ENCODE measurements at places on chromosomes 2 and 18. TPM values are rescaled to one million over a fixed set of nuclear protein-coding genes. Genes with fewer than 3 reads are reported as not detected.

- H3K4me1 ChIP-seq: no peaks in the 10 kb centered on the region
- H3K27ac ChIP-seq: no peak overlapping the region
- DNase-seq: no peak
- H3K36me3 ChIP-seq: no peaks in the 10 kb centered on the region
Observed at GRCh38 chr2:119704670-119705120, 25.7 kb downstream of the TMEM177 start.

- no peak for DNase-seq
- H3K27me3 ChIP-seq: no peaks in the 10 kb centered on the region
- H3K4me1 ChIP-seq: no peaks in the 10 kb centered on the region
- H3K4me3 ChIP-seq: no peak overlapping the region
Observed at GRCh38 chr2:240911641-240912265, 5.6 kb downstream of the CROCC2 start.

The G6PC2 gene
- not detected for total RNA-seq

The KIF1A gene
- 55.8 TPM for total RNA-seq

DNA sequence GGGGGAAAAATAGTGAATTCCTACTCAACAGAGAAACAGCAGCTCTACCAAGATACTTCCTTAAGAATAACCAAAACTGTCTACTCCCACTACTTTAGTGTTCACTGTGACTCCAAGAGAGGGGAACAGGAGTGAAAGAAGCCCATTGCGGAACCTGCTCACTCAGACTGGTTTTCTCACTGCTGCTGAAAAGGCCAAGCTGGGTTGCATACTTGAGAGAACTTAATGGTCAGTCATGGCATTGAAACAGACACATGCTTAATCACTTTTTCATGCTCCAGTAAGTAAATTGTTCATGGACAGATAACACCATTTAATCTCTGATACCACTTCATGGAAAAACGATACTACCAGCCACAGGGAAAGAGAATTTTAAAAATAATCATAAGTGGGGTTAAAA lies 35.7 kb upstream of the SLC8A1 start:
- no peak overlapping the region for H3K27ac ChIP-seq
- H3K36me3 ChIP-seq: no peaks in the 10 kb centered on the region
- no peaks in the 10 kb centered on the region for H3K4me1 ChIP-seq
- DNase-seq: no peak
- H3K4me3 ChIP-seq: no peak overlapping the region

DNA sequence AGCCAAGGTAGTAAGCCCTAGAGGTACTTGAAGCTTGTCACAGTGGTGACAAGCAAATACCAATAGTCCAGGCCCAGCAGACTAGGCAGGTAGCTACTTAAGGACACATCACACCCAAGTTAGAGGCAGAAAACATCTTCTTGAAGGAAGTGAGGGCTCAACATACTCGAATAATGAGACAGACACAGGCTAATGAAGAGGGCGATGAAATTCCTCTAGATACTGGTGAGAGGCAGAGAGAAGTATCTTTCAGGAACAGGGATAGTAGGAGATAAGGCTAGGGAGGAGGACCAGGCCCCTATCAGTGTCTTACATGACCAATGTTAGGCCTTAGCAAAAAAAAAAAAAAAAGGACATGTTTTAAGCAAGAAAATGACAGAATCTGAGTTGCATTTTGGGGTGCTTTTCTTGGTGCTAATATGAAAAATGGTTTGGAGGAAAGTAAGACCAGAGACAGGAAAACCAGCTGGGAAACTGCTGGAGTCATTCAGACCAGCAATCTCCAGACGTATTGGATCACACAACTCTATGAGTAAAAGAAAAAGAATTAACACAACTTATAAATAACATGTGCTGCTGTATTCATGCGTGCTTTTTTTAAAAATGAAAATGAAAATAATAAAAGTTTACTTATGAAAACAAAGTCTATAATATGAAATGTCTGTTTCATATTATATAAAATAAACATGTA lies 37.7 kb downstream of the COBLL1 start:
- H3K36me3 ChIP-seq: no peaks in the 10 kb centered on the region
- no peaks in the 10 kb centered on the region for H3K4me1 ChIP-seq
- H3K27ac ChIP-seq: no peak overlapping the region
- no peak overlapping the region for H3K4me3 ChIP-seq

DNA sequence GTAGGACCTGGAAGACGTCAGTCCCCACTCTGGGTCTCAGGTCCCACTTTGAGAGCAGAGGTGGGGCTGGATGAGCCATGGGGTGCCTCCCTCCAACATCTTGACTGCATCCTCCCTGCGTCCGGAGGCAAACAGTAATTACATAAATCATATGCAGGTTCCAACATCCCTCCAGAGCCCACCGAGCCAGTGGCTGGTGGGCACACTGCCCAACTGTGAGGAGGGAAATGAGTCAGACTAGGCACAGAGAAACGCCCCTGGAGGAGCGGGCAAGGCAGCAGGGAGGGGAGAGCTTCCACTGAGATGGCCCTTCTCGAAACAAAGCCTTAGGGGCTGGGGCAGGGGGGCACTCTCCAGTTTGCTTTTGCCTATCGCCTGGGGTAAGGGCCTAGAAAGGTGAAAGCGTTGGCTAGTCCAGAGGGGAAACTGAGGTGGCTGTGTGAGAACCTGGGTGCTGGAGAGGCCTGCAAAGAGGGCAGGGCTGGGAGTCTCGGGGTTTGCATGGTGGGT lies 168.2 kb upstream of the MYCN start:
- H3K4me3 ChIP-seq: no peak overlapping the region
- no peaks in the 10 kb centered on the region for H3K36me3 ChIP-seq
- no peak for DNase-seq
- H3K4me1 ChIP-seq: no peaks in the 10 kb centered on the region
- H3K27me3 ChIP-seq: no peaks in the 10 kb centered on the region

The NT5DC4 gene
- total RNA-seq: not detected

DNA sequence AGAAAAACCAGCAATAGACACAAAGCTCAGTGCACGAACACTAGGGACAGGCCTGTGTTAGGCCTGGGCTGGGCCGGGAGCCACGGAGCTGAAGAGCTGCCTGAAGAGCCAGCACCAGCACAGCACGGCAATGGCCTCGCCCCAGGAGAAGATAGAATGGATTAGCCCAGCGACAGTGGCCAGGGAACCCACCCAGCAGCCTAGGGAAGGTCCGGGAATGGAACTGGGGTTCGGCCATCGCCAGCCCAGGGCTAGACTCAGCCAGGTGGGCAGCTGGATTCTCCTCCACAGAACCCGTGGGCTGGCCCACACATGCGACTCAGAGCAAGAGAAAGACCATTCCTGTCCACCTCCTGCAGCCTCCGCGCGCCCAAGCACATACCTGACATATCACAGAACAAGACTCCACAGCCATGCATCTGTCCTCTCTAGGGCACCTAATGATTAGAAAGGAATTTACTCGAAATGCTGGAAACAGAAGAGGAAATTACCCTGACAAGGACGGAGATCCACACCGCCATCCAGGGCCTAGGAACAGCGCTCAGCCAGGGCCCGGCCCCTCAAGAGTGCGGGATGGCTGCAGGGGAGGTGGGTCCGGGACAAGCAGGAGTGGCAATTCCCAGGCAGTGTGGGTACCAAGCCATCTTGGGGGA lies 82.8 kb downstream of the TMEM18 start:
- H3K4me1 ChIP-seq: no peaks in the 10 kb centered on the region
- DNase-seq: no peak
- H3K36me3 ChIP-seq: no peaks in the 10 kb centered on the region
- no peak overlapping the region for H3K27ac ChIP-seq

The ARHGAP15 gene
- total RNA-seq: 0.41 TPM

- no peaks in the 10 kb centered on the region for H3K36me3 ChIP-seq
- no peaks in the 10 kb centered on the region for H3K27me3 ChIP-seq
- H3K4me3 ChIP-seq: no peak overlapping the region
- peaks cover 16% of the 10 kb centered on the region for H3K4me1 ChIP-seq
- peak overlapping the region; percentile 43 for H3K27ac ChIP-seq
Observed at GRCh38 chr2:71742953-71743601, 289.7 kb downstream of the DYSF start.

- no peaks in the 10 kb centered on the region for H3K36me3 ChIP-seq
- no peak for DNase-seq
Observed at GRCh38 chr18:14098428-14098827, 33.8 kb downstream of the ZNF519 start.

DNA sequence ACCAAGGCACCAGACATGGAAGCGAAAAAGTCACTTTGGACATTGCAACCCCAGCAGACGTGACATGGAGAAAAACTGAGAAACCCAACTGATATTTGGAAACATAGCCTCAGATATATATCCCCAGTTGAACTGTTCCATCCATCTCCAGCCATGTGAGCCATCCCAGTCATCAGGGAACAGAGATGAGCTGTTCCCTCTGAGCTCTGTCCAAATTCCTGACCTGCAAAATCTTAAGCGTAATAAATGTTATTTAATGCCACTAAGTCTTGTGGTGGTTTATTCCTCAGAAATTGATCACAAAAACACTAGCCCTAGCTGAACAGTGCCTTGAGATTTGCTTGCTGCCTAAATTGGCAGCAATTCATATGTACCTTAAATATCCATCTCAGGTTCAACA lies 182.8 kb downstream of the NRP2 start:
- H3K27me3 ChIP-seq: no peaks in the 10 kb centered on the region
- peaks cover 3% of the 10 kb centered on the region for H3K4me1 ChIP-seq
- no peak overlapping the region for H3K4me3 ChIP-seq
- no peak overlapping the region for H3K27ac ChIP-seq

DNA sequence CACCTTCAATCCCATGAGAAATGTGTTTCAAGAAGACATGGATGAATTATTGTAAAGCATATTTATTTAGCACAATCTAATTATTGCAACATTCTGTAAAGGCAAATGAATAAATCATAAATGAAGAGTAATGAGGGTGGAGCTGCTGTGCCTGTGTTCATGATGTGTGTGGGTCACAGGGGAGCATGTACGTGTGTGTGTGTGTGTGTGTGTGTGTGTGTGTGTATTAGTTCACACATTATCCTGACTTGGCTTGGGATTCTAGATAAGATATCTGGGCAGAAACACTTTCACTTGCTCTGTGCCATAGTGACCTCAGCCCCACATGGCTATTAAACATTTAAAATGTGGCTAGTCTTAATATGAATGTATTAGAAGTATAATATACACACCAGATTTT lies 361.8 kb downstream of the ALK start:
- no peaks in the 10 kb centered on the region for H3K4me1 ChIP-seq
- no peaks in the 10 kb centered on the region for H3K36me3 ChIP-seq
- DNase-seq: no peak
- no peaks in the 10 kb centered on the region for H3K27me3 ChIP-seq

DNA sequence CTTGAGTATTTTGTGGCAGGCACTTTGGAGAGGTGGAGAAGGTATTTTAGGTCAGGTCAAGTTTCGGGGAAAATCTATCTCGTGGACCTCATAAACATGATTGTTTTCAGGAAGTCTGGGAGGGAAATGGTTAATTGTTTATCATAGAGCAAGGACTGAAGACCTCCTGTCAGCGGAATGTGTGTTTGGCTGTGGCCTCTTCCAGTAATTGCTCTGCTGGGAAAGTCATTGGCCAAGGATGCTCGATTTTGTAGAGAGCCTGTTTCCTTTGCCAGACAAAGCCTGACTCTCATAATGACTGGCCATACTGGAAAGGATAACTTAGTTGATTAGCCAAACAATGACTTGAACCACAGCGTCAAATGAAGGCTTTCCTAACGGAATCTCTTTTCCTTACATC lies 30.0 kb downstream of the IL1R2 start:
- H3K4me1 ChIP-seq: peaks cover 3% of the 10 kb centered on the region
- no peak overlapping the region for H3K4me3 ChIP-seq
- no peaks in the 10 kb centered on the region for H3K27me3 ChIP-seq
- H3K36me3 ChIP-seq: no peaks in the 10 kb centered on the region
- H3K27ac ChIP-seq: peak overlapping the region; percentile 26

The SRSF7 gene
- total RNA-seq: 84.4 TPM

The NCKAP5 gene
- 7.1 TPM for total RNA-seq

DNA sequence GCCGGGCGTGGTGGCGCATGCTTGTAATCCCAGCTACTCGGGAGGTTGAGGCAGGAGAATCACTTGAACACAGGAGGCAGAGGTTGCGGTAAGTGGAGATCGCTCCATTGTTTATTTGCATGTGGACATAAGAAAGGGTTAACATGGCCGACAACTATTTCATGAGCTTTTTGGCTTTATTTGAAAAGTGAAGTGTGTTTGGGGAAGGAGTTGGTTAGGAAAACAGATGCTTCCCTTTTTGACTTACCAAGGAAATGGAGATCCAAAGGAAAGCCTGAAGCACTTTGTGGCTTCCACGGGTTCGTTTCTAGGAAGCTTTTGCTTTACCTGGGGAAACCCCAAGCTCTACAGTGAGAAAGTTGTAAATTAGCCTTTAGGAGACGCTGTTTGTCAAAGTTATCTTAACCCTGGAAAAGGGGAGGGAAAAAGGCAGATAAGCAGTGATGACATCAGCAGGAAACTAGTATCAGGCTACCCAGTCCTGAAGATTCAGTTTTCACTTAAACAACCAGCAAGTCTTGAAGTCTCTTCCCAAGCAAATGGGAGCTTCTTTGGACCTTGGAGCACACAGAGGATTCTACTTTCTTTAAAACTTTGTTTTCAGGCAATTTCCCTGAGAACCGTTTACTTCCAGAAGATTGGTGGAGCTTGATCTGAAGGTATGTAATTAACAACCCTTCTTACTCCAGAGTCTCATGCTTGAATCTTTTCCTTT lies at the start of gene CASP10:
Gene CASP10, plus strand, starts transcription at position 492 of the 715 bp plus-strand sequence. CDS start 2,637 bp downstream, outside the sequence.
- no peaks in the 10 kb centered on the region for H3K36me3 ChIP-seq
- DNase-seq: no peak
- no peak within 1 kb of the TSS for H3K27ac ChIP-seq
- no peaks in the 10 kb centered on the region for H3K27me3 ChIP-seq
- H3K4me3 ChIP-seq: peak within 1 kb of the TSS; percentile 21

The C2orf81 gene
- 6.1 TPM for total RNA-seq

Data from prostate gland (tissue), 2 donors.